ENCODE measurements at places on chromosomes 3 and 15. TPM values are rescaled to one million over a fixed set of nuclear protein-coding genes. Genes with fewer than 3 reads are reported as not detected.

- H3K36me3 ChIP-seq: peaks cover 9% of the 10 kb centered on the region
- no peak overlapping the region for H3K4me3 ChIP-seq
- DNase-seq: no peak
- H3K27ac ChIP-seq: no peak overlapping the region
- H3K27me3 ChIP-seq: peaks cover 24% of the 10 kb centered on the region
Measured at GRCh38 chr3:15284121-15284889, 48.1 kb downstream of the SH3BP5 start.

DNA sequence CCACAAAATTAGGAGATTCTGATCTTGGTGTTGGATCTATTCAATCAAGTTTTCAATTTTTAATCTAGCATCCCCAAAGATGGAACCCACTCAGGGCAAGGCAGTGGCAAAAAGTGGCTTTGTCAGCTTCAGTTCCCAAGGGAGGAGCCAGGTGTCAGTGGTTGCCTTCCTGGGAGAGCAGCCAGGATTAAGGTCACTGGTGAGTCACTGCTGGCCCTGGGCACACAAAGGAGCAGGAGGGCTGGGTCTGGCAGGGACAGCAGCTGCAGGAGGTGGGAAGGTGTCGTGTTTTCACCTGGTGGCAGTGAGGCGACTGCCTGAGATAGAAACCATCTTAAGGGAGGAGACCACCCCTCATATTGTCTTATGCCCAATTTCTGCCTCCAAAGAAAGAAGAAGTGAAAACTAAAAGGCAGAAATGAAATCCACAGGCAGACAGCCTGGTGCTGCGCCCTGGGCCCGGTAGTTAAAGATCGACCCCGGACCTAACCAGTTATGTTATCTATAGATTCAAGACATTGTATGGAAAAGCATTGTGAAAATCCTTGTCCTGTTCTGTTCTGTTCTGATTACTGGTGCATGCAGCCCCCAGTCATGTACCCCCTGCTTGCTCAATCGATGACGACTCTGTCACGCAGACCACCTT, 5.9 kb upstream of the KLHL25 start:
- no peak overlapping the region for H3K4me3 ChIP-seq
- H3K4me1 ChIP-seq: peaks cover 3% of the 10 kb centered on the region

DNA sequence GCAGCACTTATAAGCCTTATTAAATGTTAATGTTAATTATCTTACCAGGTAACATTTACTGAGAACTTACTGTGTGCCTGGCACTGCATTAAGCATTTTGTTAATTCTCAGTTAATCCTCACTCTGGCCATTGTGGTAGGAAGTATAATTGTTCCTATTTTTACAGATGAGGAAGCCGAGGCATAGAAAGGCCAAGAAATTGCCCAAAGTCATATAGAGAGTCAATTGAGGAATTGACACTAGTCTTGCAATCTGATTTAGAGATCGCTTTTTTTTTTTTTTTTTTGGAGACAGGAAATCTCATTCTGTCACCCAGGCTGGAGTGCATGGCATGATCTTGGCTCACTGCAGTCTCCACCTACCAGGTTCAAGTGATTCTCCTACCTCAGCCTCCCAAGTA, 132.6 kb upstream of the PROK2 start:
- no peaks in the 10 kb centered on the region for H3K36me3 ChIP-seq
- DNase-seq: no peak
- H3K4me3 ChIP-seq: no peak overlapping the region
- H3K27ac ChIP-seq: no peak overlapping the region

Gene EDEM1
- 81.7 TPM for total RNA-seq

Gene MAPK6
- 31.8 TPM for total RNA-seq

Data from activated CD8-positive, alpha-beta T cell treated with anti-CD3 and anti-CD28 coated beads, Interleukin-2, amount 10 ng/mL, durations not matched to agents 7 days and 5 days (primary cell).